ENCODE measurements at places on chromosomes 6 and 20.

GRCh38 chr20:50632236-50632635 is 59.1 kb downstream of the RIPOR3 start:
- DNase-seq, result peak; percentile 13

DNA sequence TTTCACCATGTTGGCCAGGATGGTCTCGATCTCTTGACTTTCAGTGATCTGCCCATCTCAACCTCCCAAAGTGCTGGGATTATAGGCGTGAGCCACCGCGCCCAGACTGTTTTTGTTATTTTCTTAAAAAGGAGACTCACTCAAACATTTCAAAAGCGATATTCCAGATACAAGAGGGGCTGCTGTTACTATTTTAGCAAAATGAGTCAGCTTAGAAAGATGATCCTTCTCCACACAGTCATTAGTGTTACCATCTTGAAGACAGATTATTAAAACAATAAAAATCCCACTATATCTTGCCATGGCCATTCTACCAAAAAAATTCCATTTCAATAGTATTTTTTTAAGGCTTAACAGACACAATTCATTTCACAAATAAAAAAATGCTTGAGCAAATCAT is 102.8 kb downstream of the PREP start:
- DNase-seq, result no peak

GRCh38 chr6:117840541-117840983 is 66.5 kb upstream of the SLC35F1 start:
- no peak for DNase-seq

- no peak for DNase-seq
Measured at GRCh38 chr6:28634761-28635546, 109.3 kb downstream of the GPX5 start.

DNA sequence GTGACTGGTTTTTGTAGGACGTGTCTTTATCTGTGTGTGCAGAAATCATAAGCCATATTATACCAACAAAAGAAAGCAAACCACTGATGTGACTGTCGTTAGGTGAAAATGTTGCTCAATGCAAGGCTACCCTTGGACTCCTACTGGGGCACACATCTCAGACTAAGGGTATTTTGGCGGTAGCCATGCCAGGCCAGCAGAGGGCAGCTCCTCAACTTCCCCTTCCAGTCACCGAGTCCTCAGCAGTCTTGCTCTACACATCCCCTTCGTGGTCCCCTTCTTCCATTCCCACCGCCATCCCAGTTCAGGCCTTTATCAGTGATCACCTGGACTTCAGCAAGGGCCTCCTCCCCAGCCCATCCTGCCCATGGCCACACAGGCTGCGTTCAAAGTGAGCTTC is 113.7 kb upstream of the GGTLC1 start:
- DNase-seq, result no peak

DNA sequence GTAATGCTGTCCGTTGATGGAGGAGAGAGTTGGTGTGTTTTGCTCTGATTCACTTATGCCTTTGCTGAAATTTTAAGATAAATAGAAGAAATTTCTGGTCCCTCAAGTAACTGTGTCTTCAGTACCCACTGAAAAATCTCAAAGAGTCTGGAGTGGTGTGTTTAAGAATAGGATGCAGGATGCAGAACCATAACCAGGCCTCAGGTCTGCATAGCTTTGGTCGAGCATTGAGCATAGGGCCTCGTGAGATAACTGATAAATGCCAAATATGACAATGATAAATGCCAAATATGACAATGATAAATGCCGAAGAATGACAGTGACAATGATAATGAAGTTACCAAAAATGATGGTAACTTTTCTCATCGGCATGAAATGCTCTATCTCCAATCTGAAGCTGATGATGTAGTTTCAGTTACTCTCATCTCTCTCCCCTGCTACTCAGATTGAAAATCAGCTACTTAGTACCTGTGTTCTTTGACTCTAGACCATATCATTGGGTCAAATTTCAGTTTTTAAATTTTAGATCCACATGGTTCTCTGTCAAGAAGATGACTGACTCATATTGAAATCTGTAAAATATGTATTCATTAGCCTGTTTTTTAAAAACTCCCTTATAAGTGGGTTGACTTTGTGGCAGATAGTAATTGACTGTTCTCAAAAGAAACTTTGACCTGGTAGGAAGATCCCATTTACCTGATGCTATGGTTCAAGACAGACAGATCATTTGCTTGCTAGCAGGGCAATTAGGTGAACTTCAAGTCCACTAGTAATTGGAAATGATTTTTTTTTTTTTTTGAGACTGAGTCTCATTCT is 96.6 kb downstream of the SLC16A10 start:
- no peak for DNase-seq

- DNase-seq, result no peak
Measured at GRCh38 chr6:113317891-113318574, 539.1 kb upstream of the MARCKS start.

DNA sequence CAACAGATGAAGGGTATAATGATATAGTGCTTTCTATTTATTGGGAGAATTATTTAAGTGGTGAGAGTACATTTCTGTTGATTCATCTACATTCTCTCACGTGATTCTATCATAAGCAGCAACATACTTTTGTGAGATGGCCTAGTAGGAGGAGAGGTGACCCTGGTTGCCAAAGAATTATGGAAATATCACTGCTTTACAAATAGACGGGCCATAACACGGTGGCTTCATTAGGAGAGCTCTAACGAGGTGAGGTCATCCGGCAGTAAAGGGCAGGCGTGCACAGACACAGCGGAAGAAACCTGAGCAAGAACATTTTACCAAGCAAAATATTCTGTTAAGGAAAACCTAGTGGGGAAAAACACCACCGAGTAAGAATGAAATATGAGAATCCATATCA is 337.4 kb upstream of the QKI start:
- no peak for DNase-seq

DNA sequence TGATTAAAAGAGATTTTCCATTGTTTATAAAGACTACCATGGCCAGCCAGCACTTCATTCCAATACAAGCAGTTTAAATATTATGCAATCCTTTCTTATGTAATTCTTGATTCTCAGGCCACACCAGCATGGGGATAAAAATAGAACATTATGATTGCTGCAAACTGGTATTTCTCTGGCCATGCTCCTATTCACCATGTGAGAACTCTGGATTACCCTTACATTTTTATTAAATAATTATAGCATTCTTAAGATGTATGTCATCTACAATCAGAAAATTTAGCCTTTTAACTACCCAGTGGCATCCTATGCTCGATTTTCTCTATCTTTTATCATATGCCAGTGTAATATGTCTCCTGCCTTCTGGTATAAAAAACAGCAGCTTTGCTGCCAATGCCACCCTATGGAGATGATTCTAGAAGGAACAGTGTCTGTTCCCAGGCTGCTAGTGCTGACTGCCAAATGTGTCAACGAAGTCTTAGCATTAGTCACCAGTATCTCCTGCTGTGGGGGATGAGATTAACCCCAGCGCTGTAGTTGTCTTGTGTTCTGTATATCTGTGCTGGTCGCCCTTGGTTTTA is 501.4 kb downstream of the BCKDHB start:
- DNase-seq, result no peak

DNA sequence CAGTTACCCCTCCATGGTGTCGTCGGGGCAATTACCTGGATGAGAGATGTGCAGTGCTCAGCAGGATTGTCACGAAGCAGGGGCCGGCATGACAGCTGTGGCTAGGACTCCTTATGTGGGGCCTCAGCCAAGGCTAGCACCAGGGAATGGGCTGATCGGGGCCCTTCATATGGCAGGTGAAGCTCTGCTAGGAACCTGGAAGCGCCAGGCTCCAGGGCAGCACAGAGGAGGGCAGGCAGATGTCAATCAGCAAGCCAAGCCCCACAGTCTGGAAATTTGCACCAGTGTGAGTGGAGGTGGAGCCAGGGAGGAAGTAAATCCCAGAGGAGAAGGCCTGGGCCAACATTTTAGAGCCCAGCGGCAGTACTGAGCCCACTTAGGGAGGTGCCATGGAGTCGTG is 21.2 kb downstream of the SYNDIG1 start:
- DNase-seq, result no peak

DNA sequence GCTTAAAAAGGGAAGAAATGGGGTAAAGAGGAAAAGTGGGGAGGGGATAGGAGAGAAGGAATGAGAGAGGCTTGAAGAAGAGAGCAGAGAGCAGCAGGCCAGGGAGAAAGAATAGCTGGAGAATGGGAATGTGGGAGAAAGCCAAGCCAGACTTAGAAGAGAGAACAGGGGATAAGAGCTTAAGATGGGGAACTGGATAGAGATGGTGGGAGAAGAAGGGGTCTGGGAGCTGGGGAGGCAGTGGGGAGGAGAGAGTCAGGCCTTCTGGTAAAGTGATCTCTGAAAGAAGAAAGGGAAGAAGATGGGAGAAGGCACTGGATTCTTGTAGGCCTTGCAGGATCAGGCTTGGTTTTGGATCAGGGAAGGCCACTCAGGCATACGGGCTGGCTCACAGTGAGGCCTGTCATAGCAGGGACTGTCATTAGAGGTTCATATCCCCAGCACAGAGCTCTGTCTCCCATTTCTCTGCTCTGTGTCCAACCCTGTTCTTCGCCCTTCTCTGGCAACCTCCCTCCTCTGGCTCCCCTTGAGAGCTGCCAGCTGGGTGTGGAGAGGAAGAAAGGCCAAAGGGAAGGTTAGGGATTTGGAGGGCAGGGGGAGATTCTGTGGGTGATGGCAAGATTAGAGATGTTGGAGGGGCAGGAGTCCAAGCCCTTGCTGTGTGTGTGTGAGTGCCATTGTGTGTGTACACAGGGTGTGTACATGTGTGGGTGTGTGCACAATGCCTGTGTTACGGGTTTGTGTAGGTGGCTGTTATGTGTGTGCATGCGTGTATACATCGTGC is 9.3 kb downstream of the SYNGAP1 start:
- DNase-seq, result no peak

DNA sequence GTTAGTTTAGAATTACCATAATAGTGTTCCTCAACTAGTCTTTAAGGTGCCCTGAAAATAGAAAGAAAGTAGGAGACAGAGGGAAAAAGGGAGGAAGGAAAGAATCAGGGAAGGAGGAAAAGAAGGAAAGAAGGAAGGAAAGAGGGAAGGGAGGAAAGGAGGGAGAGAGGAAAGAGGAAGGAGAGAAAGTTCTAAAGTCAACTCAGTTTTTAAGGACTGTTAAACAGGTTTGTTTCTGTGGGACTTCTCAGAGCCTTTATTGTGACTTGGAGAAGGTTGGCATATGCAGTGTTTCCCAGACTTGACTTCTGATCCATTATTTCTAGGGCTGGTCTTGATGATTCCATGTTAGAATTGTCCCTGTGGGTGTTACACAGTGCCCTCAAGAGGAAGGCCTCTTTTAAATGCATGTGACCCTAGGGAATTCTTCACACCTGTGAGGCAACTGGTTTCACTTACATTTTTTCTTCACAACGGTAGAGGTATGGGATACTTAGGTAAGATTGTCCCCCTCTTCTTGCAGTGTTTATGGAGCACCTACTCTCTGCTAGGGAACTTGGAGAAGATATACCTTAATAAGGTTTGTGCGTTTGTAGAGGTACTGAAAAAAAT is 132.7 kb upstream of the GMDS start:
- DNase-seq, result no peak

GRCh38 chr6:98833057-98833306 is 1.4 kb upstream of the POU3F2 start:
- peak; percentile 93 for DNase-seq

GRCh38 chr6:115362234-115362633 is 698.5 kb downstream of the FRK start:
- no peak for DNase-seq
